Mesendoderm (in vitro differentiated cells): ENCODE measurements at places on chromosomes 3 and 15.
A peak's percentile ranks its signal among the peaks of the same experiment; 100 is the strongest.

GRCh38 chr15:47951781-47952180, 169.0 kb upstream of the SLC24A5 start:
- H3K4me3 ChIP-seq: no peak overlapping the region
- H3K27ac ChIP-seq: no peak overlapping the region
- no peak for DNase-seq
- peaks cover 17% of the 10 kb centered on the region for H3K4me1 ChIP-seq
- no peaks in the 10 kb centered on the region for H3K36me3 ChIP-seq

DNA sequence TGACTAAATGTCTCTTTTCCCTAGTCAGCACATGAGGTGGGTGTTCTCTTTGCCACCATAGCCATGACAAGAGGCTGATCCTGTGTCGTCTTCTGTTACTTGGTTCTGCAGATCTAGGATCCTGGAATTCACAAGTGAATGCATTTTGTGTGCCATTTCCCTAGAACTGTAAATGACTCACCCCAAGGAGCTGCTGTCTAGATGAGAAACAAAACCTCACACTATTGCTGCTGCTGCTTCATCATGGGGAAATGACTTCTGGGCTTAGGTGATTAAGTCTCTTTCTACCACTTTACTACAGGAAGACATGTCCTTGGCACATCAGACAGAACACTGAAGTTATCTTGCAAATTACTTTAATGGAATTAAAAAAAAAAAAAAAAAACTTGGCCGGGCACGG, 54.9 kb downstream of the SLCO3A1 start:
- no peak overlapping the region for H3K27ac ChIP-seq
- H3K4me3 ChIP-seq: no peak overlapping the region
- DNase-seq: no peak

DNA sequence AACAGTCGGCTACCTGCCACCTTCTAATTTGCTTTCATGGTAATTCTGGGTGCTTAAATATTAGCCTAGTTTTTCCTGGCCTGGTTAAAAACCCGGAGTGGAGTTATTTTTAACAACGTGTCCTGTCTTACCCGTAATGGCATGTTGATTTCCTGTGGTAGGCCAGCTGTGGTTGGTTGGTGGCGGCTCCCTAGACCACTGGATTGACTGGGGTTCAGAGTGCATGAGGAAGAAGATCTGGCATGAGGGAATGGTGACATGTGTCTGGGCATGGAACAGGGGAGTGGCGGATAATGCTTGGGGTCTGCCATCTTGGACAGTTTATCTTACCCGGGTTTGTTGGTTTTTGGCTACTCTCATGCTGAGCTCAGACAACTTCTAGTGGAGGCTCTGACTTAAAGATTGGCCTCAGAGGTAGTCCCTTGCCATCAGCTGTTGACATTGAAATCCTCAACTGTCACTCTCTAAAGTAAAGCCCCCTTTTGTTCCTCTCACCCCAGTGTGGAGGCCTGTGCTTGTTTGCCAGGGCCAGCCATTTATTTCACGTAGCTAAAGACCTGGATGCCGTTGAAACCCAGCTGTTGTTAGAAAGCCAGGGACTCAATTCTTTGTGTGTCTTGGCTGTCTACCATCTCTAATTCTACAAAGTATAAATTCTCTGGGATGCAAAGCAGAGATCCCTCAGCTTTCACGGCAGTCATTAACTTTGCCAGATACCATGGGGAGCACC, 81.6 kb downstream of the DNASE1L3 start:
- H3K4me3 ChIP-seq: no peak overlapping the region
- H3K27me3 ChIP-seq: no peaks in the 10 kb centered on the region
- H3K4me1 ChIP-seq: no peaks in the 10 kb centered on the region
- no peak overlapping the region for H3K27ac ChIP-seq
- peaks cover 7% of the 10 kb centered on the region for H3K36me3 ChIP-seq

DNA sequence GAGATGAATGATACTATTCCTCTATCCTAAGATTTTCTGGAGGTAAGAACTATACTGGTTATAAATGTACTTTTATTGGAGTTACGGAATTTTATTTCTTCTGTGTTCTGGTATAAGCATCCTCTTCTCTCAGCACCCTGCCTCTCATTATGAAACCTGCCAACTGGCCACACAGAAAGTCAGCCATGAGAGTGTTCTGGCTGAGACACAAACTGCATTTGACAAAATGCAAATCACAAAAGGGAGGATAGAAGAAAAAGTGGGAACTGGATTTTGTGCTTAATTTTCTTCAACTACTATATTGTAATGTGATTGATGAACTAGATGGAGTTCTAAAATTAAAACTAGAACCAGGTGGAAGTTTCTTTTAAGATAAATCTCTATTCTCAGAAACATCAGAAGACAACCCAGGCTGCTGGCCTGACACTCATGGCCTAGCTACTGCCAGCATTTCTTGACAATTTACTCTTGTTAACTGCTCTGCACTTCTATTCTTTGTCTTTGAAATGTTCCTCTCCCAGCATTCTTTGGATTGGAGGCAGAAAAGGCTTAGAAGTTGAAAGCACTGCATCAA, 143.1 kb downstream of the WDR76 start:
- H3K27ac ChIP-seq: no peak overlapping the region
- H3K4me1 ChIP-seq: no peaks in the 10 kb centered on the region
- no peaks in the 10 kb centered on the region for H3K36me3 ChIP-seq
- H3K4me3 ChIP-seq: no peak overlapping the region
- no peak for DNase-seq

DNA sequence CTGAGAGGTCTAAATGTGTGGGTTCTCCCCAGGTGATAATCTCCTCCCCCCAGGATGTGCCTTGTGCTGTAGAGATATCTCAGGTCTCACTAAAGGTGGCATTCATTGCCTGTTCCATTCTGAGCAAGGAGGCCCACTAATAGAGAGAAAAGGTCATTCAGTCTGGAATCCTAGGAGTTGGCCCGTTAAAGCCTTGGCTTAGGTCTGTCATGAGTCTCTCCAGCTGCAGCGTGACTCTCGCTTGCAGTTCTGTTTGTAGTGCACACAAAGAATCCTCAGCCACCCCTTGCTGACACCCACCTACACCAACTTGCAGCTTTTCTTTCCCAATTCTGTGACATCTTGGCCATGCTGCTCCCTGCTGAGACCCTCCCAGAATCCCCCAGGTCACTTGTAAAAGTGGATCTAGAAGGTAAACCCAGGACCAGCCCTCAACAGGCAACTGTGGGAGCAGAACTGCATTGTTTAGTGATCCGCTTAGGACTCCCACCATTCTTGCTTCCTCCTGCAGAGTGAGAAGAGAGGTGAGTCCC, 17.7 kb downstream of the MAGEF1 start:
- H3K27ac ChIP-seq: no peak overlapping the region
- no peaks in the 10 kb centered on the region for H3K36me3 ChIP-seq
- H3K4me3 ChIP-seq: no peak overlapping the region
- H3K27me3 ChIP-seq: no peaks in the 10 kb centered on the region

DNA sequence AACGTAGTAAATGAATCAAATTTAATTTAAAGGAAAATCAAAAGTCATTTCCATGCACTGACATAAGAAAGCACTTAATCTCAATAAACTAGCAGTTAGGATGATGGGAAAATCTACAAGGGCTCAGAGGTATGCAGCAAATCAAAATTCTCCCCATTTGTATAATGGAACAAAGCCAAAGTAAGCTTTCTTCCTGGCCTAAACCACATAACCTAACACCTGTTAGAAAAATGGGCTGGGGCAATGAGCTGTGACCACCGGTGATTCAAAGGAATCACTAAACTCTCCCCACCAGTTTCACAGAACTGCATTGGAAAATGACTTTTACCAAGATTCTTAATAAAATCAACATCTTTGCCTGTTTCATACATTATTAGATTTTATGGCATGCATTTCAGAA, 1024.3 kb downstream of the FHIT start:
- H3K4me3 ChIP-seq: no peak overlapping the region
- DNase-seq: no peak
- no peaks in the 10 kb centered on the region for H3K4me1 ChIP-seq
- no peaks in the 10 kb centered on the region for H3K27me3 ChIP-seq
- no peak overlapping the region for H3K27ac ChIP-seq

DNA sequence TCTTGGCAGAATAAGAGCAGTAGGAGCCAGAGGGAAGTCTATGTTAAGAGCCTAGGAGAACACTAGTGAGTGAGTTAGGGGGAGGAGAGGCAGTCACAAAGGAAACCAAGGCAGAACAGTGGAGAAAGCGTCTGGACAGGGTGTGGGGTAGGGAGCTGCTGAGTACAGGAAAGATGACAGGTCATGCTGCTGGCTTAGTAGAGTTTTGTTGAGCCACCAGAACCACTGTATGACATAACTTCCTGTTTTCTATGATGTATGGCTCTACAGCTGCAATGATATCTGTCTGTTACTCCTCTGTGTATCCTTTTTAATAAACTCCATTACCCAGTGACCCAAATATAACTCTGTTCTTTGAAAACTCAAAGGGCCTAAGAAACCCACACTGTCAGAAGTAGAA, 10.6 kb upstream of the STT3B start:
- H3K27ac ChIP-seq: no peak overlapping the region
- no peaks in the 10 kb centered on the region for H3K36me3 ChIP-seq
- no peaks in the 10 kb centered on the region for H3K4me1 ChIP-seq

- H3K36me3 ChIP-seq: no peaks in the 10 kb centered on the region
- peak within 1 kb of the TSS; percentile 83 for H3K27ac ChIP-seq
- DNase-seq: peak; percentile 96
- H3K4me3 ChIP-seq: peak within 1 kb of the TSS; percentile 79
Measured at GRCh38 chr15:63041974-63042876, at the start of gene TPM1. Gene TPM1 (plus strand): TSS chr15:63042747. CDS start chr15:63042830, 83 bp downstream.

DNA sequence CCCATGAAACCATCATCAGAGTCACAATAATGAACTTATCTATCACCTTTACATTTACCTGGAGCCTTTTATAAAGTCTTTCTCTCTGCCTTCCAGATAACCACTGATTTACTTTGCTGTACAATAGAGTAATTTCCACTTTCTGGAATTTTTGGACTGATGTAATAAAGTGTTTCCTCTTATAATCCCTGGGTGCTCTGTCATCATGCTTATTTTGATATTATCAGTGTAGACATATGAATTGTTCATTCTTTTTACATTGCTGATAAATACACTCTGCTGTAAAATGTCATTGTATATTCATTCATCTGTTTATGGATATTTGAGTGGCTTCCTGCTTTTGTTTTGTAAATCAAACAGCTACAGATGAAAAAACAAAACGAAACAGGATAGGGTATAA, 27.0 kb upstream of the IREB2 start:
- no peak overlapping the region for H3K27ac ChIP-seq
- DNase-seq: no peak
- H3K27me3 ChIP-seq: no peaks in the 10 kb centered on the region
- H3K36me3 ChIP-seq: no peaks in the 10 kb centered on the region
- H3K4me3 ChIP-seq: no peak overlapping the region

- no peak for DNase-seq
- no peak within 1 kb of the TSS for H3K4me3 ChIP-seq
- H3K27ac ChIP-seq: no peak within 1 kb of the TSS
- H3K4me1 ChIP-seq: no peaks in the 10 kb centered on the region
- H3K36me3 ChIP-seq: no peaks in the 10 kb centered on the region
- H3K27me3 ChIP-seq: no peaks in the 10 kb centered on the region
Measured at GRCh38 chr3:151203051-151203420, at the start of gene GPR171. Gene GPR171 (minus strand): TSS chr3:151203216. CDS start chr3:151199386, 3,830 bp downstream.

GRCh38 chr3:63934041-63934866, 22.1 kb upstream of the SCAANT1 start:
- H3K27me3 ChIP-seq: no peaks in the 10 kb centered on the region
- no peaks in the 10 kb centered on the region for H3K36me3 ChIP-seq
- H3K27ac ChIP-seq: no peak overlapping the region
- no peak overlapping the region for H3K4me3 ChIP-seq
- peaks cover 7% of the 10 kb centered on the region for H3K4me1 ChIP-seq

DNA sequence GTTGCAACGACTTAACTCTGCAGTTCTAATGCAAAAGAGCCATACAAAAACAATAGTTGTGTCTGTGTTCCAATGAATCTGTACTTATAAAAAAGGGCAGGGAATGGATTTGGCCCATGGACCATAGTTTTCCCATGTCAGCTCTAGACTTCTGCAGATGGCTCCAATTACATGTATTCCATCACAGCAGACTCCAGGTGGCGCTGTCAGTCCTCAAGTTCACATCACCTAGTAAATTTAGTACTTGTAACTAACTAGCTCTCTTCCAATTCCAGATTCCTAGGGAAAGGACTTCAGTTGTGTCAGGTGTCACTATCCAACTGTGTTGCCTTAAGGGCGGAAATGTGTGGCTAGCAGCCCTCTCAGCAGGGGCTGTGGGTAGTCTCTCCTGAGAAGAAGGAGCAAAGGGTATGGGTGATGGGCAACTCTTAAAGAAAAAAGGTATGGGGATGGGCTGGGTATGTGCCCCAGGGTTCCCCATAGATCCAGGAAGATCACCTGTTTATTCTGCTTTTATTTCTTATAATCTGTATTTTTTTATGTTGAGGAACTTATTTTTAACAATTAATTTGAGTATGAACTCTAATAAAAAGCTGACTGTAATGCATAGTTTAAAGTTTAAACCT, 36.2 kb downstream of the BBS4 start:
- no peaks in the 10 kb centered on the region for H3K36me3 ChIP-seq
- H3K4me3 ChIP-seq: no peak overlapping the region
- H3K27ac ChIP-seq: no peak overlapping the region
- H3K27me3 ChIP-seq: no peaks in the 10 kb centered on the region

DNA sequence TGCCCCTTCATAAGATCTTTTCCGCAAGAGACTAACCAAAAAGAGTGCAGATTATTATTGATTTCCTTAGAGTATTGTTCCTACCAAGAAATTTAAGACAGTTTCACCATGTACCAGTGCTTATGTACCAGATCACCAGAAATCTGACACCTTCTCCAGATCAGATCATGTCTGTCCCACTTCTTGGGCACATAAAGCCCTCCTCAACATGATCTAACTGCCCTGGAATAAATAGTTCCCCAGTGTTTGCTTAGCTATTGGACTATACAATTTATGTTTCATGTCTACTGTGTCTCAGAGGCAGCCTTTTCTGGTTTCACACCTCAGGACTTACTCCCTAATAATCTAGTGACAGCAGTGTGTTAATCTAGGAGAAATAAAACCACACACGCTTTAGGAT, 46.8 kb downstream of the NME9 start:
- no peak overlapping the region for H3K4me3 ChIP-seq
- DNase-seq: no peak
- H3K27me3 ChIP-seq: no peaks in the 10 kb centered on the region
- no peak overlapping the region for H3K27ac ChIP-seq
- no peaks in the 10 kb centered on the region for H3K36me3 ChIP-seq
- no peaks in the 10 kb centered on the region for H3K4me1 ChIP-seq

GRCh38 chr3:51968170-51968775, 1.0 kb upstream of the PCBP4 start:
- no peaks in the 10 kb centered on the region for H3K36me3 ChIP-seq
- DNase-seq: peak; percentile 75
- peaks cover 13% of the 10 kb centered on the region for H3K4me1 ChIP-seq
- no peaks in the 10 kb centered on the region for H3K27me3 ChIP-seq
- peak overlapping the region; percentile 44 for H3K4me3 ChIP-seq
- H3K27ac ChIP-seq: peak overlapping the region; percentile 91
